ENCODE measurements at places on chromosomes 1 and 21. TPM values are rescaled to one million over a fixed set of nuclear protein-coding genes. Genes with fewer than 3 reads are reported as not detected.

Gene TSTD1
- total RNA-seq: 38.3 TPM

Gene CRP
- total RNA-seq: not detected

Gene FLG2
- total RNA-seq: under 0.01 TPM

Gene TPR
- total RNA-seq: 71.1 TPM

Gene S100A2
- 666 TPM for total RNA-seq

Gene GJB3
- 113 TPM for total RNA-seq
